ENCODE measurements at places on chromosomes 11 and 22.
A peak's percentile ranks its signal among the peaks of the same experiment; 100 is the strongest.

- DNase-seq: no peak
Observed at GRCh38 chr22:20919718-20920117, 2.5 kb downstream of the CRKL start.

DNA sequence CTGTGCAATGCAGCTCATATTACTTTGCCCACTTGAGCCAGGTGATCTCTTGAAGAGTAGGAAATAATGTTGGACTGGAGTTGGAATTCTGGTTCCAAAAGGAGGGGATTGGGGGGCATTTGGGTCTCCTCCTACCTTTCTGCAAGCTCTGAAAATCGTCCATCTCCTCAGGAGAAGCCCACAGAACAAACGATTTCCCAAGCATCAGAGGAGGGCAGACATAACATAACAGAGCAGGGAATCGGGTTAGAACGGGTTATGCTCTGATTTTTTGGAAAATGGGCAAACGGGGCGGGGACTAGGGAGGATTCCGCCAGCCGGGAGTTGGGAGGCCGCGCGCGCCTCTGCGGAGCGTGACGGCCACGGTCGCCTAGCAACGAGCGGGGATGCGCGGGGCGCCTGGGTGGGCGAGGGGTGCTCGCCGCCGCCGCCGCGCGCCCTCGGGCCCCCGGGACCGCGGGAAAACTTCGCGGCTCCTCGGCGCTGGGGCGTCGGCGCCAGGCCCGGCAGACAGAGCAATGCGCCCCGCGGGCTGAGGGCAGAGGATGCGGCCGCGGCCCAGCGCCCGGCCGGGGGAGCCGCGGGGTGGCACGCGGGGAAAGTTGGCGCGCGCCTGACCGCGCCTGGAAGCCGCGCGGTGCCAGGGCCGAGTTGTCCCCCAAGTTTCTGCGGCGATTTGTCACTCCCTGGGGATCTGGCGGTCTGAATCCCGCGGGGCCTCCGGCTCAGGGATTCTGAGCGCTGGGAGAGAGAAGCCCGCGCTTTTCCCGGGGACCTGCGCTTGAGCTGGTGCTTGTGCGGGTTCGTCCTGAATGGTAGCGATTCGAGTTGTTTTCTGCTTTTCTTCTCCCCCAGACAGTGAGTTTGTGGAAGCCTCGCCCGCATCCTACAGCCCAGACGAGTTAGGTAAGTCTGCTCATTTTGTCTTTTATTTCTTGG, 27.8 kb upstream of the AMOTL1 start:
- peak; percentile 88 for DNase-seq

DNA sequence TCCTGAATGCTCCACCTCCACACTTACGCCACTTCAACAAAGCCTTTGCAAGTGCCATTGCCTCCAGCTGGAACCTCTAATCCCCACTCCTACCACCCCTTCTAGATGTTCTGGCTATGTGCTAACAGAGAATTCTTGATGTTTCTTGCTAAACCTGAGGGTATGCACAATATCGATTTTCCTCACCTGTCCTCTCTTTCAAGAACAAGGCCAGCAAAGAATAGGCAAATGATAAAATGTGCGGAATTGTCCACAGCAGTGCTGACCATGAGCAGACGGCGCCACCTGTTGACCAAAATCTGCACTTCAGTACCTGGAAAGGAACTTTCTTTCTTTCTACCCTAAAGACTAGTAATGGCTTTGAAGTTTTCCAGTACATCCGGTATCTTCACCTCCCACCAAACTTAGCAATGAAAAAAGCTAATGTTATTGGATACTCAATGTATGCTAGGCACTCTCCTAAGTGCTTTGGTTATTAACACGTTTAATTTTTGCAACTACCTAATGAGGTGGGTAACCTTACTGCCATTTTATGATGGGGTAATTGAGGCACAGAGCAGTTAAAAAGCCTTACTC, 3.4 kb downstream of the TIMM10 start:
- peak; percentile 89 for DNase-seq

GRCh38 chr11:36425561-36426081, 84.5 kb downstream of the TRAF6 start:
- no peak for DNase-seq

GRCh38 chr11:6746086-6746618, 25.6 kb downstream of the OR2AG2 start:
- no peak for DNase-seq

DNA sequence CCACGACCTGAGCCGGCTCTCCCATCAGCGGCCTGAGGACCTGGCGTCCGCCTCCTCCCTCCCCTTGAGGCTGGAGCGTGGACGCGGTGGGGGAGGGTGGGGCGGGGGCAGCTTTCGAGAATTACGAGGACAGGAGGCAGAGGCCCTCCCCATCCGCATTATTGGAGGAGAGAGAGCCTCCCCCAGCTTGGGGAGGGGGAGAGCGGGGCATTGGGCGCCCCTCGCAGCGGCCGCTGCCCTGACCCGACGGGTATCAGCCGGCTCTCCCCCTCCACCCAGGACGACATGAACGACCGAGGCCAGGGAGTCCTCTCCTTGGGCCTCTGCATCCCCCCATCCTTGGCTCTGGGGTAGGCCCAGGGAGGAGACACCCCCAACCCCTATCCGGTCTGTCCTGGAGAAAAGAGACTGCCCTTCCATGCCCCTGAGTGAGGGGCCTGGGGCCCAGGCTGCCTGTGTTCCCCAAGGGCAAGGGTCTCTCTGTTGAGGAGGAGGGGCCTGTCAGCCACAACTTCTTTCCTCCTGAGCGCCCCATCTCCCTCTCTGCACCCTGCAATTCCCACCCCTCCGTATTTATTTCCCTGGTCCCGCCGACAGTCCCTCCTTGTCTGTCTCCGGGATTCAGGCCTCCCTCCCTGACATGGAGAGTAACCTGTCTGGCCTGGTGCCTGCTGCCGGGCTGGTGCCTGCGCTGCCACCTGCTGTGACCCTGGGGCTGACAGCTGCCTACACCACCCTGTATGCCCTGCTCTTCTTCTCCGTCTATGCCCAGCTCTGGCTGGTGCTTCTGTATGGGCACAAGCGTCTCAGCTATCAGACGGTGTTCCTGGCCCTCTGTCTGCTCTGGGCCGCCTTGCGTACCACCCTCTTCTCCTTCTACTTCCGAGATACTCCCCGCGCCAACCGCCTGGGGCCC, 495 bp downstream of the GPR137 start:
- no peak for DNase-seq

DNA sequence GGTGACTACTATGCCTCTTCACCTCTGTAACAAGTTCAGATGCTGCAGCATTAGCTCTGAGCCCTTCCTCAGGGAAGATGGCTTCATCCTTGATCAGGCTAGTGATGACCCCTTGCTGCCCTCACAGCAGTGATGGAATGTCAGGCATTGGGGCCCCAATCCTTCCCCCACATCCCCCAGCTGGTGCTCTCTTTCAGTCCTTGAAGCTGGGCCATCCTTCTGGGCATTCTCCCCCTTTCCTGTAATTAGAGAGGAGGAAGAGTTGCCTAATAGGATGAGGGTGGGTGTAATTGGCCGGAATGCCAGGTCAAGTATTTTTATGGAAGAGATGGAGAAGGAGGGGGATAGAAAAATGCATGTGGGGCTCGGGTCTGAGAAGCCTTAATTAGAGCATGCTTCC, 62.6 kb downstream of the TRAF6 start:
- no peak for DNase-seq

DNA sequence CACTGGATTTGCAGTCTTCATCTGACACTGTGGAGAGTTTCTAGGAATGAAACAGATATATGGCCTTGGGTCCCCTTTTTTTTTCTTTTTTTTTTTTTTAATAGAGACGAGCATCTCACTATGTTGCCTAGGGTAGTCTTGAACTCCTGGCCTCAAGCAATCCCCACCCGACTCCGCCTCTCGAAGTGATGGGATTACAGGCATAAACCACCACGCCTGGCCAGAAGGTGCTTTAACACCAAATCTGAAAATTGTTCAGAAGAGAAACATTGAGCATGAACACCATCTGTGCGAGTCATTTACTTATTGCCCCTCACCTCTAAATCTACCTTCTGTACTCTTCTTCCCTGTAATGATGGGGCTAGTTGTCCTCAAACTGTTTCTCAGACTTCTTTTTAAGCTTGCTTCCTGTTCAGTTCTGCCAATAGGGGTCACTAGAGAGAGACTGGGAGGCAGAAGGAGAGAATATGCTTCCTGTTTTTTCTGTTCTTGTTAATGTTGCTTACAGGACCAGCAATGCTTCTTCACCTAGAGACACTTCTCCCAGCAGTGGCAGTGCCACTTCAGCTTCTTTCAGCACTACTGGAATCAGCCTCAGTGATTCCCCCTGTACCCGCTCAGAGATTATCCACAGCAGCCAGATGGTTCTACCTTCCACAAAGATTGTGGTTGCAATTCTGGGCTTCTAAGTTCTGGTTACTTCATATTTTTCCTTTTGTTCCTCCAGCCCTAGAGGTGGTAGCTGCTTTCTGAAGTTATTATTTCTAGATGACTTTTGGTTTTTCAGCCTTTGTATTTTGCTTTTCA, 20.8 kb upstream of the ZBED5 start:
- no peak for DNase-seq

DNA sequence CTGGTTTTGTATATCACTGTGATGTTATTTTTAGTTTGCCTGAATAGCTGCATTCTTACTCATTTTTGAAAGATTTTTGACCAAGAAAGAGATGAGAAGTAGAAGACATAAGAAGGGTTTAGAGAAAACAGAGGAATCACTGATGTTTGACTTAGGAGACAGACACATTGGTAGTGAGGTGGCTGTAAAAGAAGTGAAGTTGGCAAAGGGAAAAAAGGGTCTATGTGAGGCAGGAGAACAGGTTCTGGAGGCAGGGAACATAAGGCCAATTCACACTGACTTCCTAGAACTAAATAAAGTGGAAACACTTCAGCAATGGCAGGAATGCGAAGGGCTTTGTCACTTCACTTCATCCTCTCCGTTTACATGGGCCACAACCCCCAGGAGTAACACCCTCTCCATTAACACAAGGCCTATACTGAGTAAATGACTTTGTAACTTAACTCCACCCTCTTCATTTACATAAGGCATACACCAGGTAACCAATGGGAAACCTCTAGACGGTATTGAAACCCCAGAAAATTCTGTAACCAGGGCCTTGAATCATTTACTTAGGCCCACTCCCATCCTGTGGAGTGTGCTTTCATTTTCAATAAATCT, 36.5 kb downstream of the CTSC start:
- no peak for DNase-seq

GRCh38 chr11:6652182-6652581, 3.4 kb downstream of the DCHS1 start:
- DNase-seq: no peak

DNA sequence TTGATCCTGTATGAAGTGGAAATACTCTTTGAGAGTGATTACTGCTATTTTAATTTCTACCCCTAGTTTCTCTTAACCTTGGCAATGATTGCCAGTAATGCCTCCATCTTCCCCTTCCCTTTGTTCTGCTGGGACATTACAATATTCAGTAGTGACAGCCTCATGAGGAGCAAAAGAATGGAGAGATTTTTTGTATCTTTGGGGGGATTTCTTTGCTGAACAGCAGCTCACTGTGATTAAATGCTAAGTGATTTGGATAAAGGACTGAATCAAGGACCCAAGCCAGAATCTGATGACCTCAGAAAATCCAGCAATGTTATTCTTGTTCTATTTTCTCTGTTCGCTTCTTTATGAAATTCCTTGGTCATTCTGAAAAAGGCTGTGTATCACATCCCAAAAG, 7.0 kb upstream of the SLC1A2 start:
- no peak for DNase-seq

GRCh38 chr22:37607010-37607934, 1.4 kb upstream of the GGA1 start:
- DNase-seq: peak; percentile 92

GRCh38 chr22:48205790-48206189, 1443.3 kb downstream of the TBC1D22A start:
- no peak for DNase-seq

DNA sequence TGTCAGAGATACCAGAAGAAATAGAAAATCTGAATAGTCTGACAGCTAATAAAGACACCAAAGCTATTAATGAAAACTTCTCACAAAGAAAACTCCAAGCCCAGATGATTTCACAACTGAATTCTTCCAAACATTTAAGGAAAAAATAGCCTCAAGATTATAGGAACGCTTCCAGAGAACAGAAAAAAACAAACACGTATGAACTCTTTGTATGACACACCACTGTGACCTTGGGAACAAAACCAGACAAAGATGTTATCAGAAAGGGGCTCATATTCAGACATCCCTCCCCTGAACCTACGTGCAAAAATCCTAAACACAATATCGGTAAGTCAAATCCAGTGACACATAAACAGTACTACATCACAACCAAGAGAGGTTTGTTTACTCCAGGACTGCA, 23.5 kb downstream of the CERK start:
- no peak for DNase-seq

- DNase-seq: no peak
Observed at GRCh38 chr11:108733479-108734116, 68.7 kb downstream of the DDX10 start.

Measured in nephron progenitor cell (in vitro differentiated cells).